ENCODE measurements at places on chromosomes 4 and X.

DNA sequence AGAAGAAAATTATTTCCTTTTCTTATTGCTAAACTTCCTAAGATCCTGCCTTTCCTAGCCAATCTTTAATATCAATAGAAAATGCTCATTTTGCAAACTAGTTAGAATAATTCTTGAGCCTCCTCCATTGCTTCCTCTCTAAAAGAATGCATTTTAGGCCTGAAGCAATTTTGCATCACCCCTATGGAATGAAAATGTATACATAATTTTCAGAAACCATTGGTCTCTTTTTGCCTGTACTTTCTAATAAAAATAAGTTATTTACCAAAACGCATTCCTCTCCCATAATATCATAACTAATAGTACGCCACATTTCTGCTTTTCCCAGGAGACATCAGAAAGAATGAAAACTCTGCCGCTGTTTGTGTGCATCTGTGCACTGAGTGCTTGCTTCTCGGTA is 1.7 kb downstream of the MUC7 start:
- no peak for DNase-seq

- no peak for DNase-seq
Observed at GRCh38 chrX:32825009-32825408, 386.3 kb downstream of the DMD start.

DNA sequence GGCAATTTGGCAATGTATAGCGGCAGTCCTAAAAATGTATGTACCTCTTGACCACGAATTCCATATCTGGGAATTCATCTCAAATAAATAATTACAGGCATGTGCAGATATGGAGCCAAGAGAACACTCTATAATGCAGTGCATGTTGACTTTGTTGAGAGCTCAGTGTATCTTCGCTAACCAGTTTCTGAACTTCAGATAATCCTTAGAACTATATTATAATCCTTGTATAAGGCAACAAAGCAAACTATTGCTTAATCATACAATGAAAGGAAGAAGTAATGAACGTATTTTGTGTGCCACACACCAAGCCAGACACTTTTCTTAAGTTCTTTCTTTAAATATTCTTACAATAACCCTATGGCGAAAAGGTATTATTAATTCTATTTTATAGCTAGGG is 168.5 kb downstream of the SMIM20 start:
- no peak for DNase-seq

DNA sequence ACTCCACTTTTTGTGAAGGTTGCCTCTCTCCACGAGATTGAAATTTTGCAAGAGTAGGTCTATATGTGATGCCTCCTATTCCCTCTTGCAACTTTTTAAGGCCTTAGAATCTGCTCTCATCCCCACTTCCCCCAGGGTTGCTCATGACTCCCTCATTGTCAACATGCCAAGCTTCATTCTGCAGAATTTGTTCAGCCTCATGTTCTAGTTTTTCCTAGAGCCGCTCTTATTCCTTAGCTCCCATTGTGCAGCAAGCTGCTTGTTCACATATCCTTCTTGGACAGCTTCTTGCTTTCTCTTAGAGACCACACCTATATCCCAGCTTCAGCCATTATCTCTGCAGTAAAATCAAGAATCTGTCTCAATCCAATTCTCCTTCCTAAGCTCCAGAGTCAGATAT is 82.4 kb downstream of the CNGA2 start:
- DNase-seq: no peak

DNA sequence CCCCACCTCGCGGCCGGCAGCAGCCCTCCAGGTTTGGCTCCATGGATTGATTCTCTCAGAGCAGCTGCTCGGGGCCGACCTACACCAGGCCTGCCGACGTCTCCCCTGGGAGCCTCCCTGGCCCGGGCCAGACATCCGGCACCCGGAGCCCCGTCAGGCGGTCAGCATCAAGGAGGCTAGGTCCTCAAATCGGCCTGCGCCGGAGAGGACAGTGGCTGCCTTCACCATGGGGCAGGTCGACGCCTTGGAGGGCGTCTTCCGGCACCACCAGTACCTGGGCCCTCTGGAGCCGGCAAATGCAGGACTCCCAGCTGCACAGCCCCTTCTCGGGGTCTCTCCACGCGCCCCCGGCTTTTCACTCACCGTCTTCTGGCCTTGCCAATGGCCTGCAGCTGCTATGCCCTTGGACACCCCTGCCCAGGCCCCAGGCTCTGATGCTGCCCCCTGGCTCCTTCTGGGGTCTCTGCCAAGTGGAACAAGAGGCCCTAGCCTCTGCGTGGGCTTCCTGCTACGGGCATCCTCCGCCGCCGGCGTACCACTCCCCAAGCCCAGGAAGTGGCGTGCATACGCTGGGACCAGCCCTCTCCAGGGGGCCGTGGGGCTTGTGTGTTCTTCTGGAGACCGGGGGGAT is 341.8 kb downstream of the MAGEB5 start:
- DNase-seq: no peak

Data from stimulated activated CD4-positive, alpha-beta T cell treated with anti-CD3 and anti-CD28 coated beads, Interleukin-4, amount 100 ng/mL, for 48 hours (primary cell).